Activated naive CD4-positive, alpha-beta T cell treated with anti-CD3 and anti-CD28 coated beads for 36 hours (primary cell): ENCODE measurements at places on chromosomes 12 and 14. TPM values are rescaled to one million over a fixed set of nuclear protein-coding genes. Genes with fewer than 3 reads are reported as not detected.

- no peaks in the 10 kb centered on the region for H3K27me3 ChIP-seq
- no peaks in the 10 kb centered on the region for H3K36me3 ChIP-seq
- H3K27ac ChIP-seq = no peak overlapping the region
- H3K4me3 ChIP-seq = no peak overlapping the region
- no peak for DNase-seq
Observed at GRCh38 chr14:87094913-87095312, 898.1 kb downstream of the GALC start.

- H3K4me3 ChIP-seq = no peak overlapping the region
- no peaks in the 10 kb centered on the region for H3K27me3 ChIP-seq
- no peaks in the 10 kb centered on the region for H3K4me1 ChIP-seq
- H3K36me3 ChIP-seq = peaks cover 11% of the 10 kb centered on the region
Observed at GRCh38 chr14:73973497-73973896, 23.4 kb downstream of the COQ6 start.

- H3K36me3 ChIP-seq = peaks cover 7% of the 10 kb centered on the region
- H3K27me3 ChIP-seq = no peaks in the 10 kb centered on the region
- peak; percentile 67 for DNase-seq
Observed at GRCh38 chr14:65290830-65291229, 121.7 kb upstream of the FUT8 start.

DNA sequence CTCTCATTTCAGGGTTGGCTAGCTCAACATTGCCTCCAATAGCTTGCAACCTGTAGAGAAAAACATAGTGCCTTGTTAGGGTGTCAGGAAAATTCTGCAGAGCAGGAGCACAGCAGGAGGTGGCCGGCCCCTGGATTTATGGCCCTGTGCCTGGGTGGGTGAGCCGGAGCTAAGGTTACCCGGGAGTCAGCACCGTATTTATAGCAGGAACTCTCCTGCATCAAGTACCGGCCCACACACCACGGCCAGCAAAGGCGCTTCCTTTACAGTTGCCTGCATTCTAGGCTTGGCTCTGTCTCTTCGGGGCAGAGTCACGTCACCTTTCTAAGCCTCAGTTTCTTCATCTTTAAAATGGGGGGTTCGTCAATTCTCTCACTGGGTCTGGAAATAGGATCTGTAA is 52.8 kb upstream of the EML1 start:
- no peak overlapping the region for H3K4me3 ChIP-seq
- H3K36me3 ChIP-seq = no peaks in the 10 kb centered on the region
- DNase-seq = no peak
- H3K27me3 ChIP-seq = peaks cover 21% of the 10 kb centered on the region
- no peak overlapping the region for H3K27ac ChIP-seq
- peaks cover 5% of the 10 kb centered on the region for H3K4me1 ChIP-seq

GRCh38 chr12:10304161-10304574 is 3.5 kb upstream of the KLRD1 start:
- H3K36me3 ChIP-seq = no peaks in the 10 kb centered on the region
- DNase-seq = peak; percentile 59
- no peak overlapping the region for H3K4me3 ChIP-seq
- H3K27ac ChIP-seq = no peak overlapping the region

- H3K27ac ChIP-seq = no peak overlapping the region
- no peaks in the 10 kb centered on the region for H3K27me3 ChIP-seq
- no peaks in the 10 kb centered on the region for H3K36me3 ChIP-seq
- no peaks in the 10 kb centered on the region for H3K4me1 ChIP-seq
Observed at GRCh38 chr12:58678753-58679152, 241.6 kb downstream of the LRIG3 start.

GRCh38 chr12:100199347-100200149 is 1.1 kb upstream of the ACTR6 start:
- H3K4me3 ChIP-seq = peak overlapping the region; percentile 99
- peaks cover 27% of the 10 kb centered on the region for H3K4me1 ChIP-seq
- peak overlapping the region; percentile 99 for H3K27ac ChIP-seq
- DNase-seq = peak; percentile 78
- H3K27me3 ChIP-seq = no peaks in the 10 kb centered on the region

SAMD15 gene
- total RNA-seq = not detected

KRT82 gene
- not detected for total RNA-seq

SLC39A9 gene
- 54.5 TPM for total RNA-seq
